Right cardiac atrium (tissue), 5 donors: ENCODE measurements at places on chromosomes 11 and 22. TPM values are rescaled to one million over a fixed set of nuclear protein-coding genes. Genes with fewer than 3 reads are reported as not detected.

The ARHGAP20 gene
- 0.29 TPM for polyA plus RNA-seq

The BATF2 gene
- polyA plus RNA-seq, result 1.3 TPM

The TENM4 gene
- 0.41 TPM for polyA plus RNA-seq

The IL17REL gene
- polyA plus RNA-seq, result not detected

The FAT3 gene
- polyA plus RNA-seq, result 0.25 TPM

The HSCB gene
- polyA plus RNA-seq, result 16.3 TPM

The PITPNM1 gene
- polyA plus RNA-seq, result 13.7 TPM

The DGAT2 gene
- polyA plus RNA-seq, result 23.4 TPM

The MED19 gene
- 9.8 TPM for polyA plus RNA-seq

The ALKBH3 gene
- 17.4 TPM for polyA plus RNA-seq

The PYGM gene
- polyA plus RNA-seq, result 50.2 TPM
